Activated T-helper 1 cell treated with anti-CD3 and anti-CD28 coated beads, Interleukin-2, amount 50 U/mL, for 16 hours (primary cell): ENCODE measurements at places on chromosomes 1 and 21.

DNA sequence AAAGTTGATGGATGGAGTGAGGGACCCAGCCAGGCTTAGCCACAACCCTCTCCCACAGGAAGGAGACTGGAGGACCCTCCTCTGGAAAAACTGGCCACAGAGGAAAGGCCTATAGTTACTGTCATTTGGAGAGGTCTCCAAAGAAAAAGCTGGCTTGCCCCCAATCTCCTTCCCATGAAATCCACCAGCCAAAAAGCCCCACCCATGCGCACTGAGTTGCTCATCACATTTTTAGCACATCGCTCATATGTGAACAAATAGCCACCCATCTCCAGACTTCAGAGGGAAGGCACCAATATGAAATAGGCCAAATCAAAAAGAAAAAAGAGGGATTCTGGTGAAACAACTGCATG is 36.9 kb upstream of the QSOX1 start:
- DNase-seq, result no peak

DNA sequence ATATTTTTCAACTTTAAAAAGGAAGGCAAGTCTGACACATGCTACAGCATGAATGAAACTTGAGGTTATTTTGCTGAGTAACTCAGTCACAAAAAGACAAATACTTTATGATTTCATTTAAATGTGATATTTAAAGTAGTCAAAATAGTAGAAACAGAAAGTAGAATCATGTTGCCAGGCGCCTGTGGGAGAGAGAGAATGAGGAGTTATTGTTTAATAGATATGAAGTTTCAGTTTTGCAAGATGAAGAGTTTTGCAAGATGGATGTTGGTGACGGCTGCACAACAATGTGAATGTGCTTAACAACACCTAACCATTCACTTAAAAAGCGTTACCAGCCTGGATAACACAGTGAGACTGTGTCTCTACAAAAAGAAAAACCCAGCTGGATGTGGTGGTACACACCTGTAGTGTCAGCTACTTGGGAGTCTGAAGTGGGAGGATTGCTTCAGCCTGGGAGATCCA is 20.7 kb upstream of the ATP1A1 start:
- no peak for DNase-seq

DNA sequence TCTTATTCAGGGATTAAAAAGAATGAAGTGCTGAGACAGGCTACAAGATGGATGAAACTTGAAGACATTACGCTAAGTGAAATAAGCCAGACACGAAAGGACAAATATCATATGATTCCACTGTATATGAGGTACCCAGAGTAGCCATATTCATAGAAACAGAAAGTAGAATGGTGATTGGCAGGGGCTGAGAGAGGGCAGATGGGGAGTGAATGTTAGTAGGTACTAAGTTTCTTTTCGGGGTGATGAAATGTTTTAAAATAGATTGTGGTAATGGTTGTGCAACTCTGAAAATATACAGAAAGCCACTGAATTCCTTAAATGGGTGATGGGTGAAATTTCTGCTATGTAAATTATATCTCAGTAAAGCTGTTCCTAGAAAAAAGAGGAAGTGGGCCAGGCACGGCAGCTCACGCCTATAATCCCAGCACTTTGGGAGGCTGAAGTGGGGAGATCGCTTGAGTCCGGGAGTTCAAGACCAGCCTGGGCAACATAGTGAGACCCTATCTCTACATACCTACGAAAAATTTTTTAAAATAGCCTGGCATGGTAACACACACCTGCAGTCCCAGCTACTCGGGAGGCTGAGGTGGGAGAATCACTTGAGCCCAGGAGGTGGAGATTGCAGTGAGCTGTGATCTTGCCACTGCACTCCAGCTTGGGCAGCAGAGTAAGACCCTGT is 15.9 kb downstream of the SLC27A3 start:
- DNase-seq, result no peak

GRCh38 chr1:92695104-92695503 is 89.8 kb downstream of the EVI5 start:
- DNase-seq, result no peak

GRCh38 chr1:184851822-184852746 is 97.4 kb upstream of the EDEM3 start:
- no peak for DNase-seq

DNA sequence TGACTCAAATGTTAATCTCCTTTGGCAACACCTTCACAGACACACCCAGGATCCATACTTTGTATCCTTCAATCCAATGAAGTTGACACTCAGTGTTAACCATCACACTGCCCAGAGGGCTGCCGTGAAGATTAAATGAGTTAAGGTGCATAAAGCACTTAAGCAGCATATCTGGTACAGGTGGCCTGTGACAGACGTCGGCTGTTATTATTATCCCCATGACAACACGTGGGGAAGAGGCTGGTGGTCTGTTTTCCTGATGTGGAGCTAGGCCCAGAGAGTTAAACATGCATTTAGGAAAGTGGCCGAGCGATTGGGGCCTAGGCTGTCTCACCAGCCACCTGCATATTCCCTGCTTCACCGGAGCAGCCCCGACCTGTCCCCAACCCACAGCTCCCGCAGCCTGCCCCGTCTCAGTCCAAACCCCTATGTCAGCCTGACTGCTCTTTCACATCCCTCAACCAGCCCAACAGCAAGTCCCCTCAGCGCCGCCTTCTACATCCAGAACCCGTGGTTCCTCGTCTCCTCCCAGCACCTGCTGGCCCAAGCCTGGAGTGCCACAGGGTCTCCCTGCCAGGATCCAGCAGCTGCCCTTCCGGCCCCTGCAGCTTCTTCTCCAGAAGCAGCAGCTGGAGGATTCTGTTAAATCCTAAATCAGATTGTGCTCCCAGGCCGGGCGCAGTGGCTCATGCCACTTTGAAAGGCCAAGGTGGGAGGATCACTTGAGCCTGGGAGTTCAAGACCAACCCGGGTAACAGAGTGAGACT is 77.9 kb downstream of the FBXO2 start:
- DNase-seq, result no peak

DNA sequence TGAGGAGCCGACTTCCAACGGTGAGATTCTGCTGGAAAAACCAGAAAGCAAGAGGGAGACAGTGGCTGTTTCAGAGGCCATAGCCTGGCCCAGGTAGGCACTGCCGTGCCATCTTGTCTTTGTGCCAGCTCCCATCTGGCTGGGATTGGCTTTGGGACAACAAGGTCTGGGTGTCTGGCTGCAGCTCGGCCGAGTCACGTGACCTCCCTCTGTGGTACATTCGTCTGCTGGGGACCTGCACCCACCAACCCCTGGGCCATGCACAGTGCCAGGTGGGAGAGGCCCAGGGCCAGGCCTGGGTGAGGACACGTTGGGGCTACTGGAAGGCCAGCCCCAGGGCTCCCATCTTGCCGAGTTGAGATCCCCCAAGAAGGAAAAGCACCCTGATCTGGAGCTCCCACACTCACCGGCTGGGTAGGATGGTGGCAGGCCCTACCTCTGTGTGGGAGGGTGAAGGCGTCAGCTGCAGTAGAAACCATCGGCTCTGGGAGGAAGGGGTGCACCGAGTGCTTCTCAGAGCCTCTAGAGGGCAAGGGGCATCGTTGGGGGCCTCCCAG is 25.3 kb upstream of the TTC34 start:
- DNase-seq, result no peak

DNA sequence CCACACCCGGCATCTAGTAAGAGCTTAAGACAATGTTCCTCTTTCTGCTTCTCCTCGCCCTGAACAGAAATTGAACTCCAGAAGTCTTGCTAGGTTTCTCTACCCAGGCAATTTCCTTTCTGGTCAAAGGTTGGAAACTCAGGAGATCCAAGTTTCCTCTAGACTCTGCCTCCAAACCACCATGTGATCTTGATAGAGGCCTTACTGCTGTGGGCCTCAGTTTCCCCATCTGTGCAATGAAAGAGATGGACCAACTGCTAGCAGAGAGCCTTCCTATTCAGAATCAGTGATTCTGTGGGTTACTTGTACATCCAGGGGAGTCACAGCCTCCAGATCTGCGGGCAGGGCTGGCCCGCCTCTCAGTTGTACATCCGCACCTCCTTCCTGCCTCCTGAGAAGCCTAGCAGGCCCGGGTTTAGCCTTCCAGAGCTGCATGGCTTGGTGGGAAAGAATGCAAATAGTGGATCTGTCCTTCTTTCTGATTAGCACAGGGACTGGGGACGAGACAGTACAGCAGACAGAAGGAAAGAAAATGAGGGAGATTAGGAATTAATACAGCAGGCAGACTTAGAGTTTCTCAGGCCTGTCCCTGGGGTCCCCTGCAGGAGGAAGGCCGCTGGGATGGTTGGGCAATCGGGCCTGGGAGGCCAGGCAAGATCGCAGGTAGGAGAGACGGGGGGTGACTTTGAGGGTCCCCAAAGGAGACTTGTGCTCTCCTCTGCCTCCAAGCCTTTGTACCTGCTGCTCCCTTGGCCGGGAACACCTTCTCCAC is 83.9 kb downstream of the PAX7 start:
- DNase-seq, result no peak

- no peak for DNase-seq
These were observed 20.6 kb downstream of the NIBAN1 start for GRCh38 chr1:184953600-184954219.

- no peak for DNase-seq
These were observed 104.8 kb upstream of the C1orf174 start for GRCh38 chr1:4004635-4005430.

- DNase-seq, result no peak
These were observed 305.5 kb downstream of the NFIA start for GRCh38 chr1:61387829-61388228.

GRCh38 chr1:195450794-195451193 is 1157.4 kb downstream of the KCNT2 start:
- DNase-seq, result no peak

- no peak for DNase-seq
These were observed 54.5 kb downstream of the EXO1 start for GRCh38 chr1:241902391-241903065.

- no peak for DNase-seq
These were observed 22.4 kb downstream of the CASQ2 start for GRCh38 chr1:115746021-115746690.
